ENCODE measurements at places on chromosomes 13 and 19. TPM values are rescaled to one million over a fixed set of nuclear protein-coding genes. Genes with fewer than 3 reads are reported as not detected.

Gene ZNF227
- 13.6 TPM for total RNA-seq

Gene ZNF610
- 0.91 TPM for total RNA-seq

Gene FOXA3
- total RNA-seq, result 0.12 TPM

Gene SYCN
- not detected for total RNA-seq

Gene KLK10
- total RNA-seq, result 36.7 TPM

Gene PPM1N
- 3.9 TPM for total RNA-seq

Gene SOX1
- 0.13 TPM for total RNA-seq

Gene GAPDHS
- 7.3 TPM for total RNA-seq

Gene PRTN3
- not detected for total RNA-seq

Gene CABP5
- not detected for total RNA-seq

Gene ICAM5
- not detected for total RNA-seq

Gene TSSK6
- total RNA-seq, result 8.7 TPM

Gene ZNF865
- 17.8 TPM for total RNA-seq

Gene TICAM1
- 10.2 TPM for total RNA-seq

- no peak for DNase-seq
Measured at GRCh38 chr13:37241786-37242185, 136.3 kb upstream of the CSNK1A1L start.

DNA sequence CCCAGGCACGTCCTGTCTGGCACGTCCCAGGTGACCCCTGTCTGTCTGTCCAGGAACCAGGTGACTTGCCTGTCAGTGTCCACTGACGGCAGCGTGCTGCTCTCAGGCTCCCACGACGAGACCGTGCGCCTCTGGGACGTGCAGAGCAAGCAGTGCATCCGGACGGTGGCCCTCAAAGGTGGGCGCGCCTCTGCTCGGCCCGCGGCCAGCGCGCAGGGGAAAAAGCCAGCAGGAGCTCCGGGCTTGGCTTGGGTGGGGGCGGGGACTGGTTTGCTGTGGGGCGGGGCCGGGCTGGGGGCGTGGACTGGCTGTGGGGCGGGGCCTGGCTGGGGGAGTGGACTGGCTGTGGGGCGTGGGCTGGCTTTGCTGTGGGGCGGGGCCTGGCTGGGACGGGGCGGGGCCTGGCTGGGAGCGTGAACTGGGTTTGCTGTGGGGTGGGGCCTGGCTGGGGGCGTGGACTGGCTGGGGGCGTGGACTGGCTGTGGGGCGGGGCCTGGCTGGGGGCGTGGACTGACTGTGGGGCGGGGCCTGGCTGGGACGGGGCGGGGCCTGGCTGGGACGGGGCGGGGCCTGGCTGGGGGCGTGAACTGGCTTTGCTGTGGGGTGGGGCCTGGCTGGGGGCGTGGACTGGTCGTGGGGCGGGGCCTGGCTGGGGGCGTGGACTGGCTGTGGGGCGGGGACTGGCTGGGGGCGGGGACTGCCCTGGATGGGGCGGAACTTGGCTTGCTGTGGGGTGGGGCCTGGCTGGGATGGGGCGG lies 7.2 kb downstream of the WDR18 start:
- no peak for DNase-seq

GRCh38 chr19:9329999-9330398 lies 6.0 kb downstream of the ZNF559 start:
- DNase-seq, result no peak

- no peak for DNase-seq
Measured at GRCh38 chr13:33283195-33283911, 2.2 kb downstream of the STARD13 start.

- DNase-seq, result no peak
Measured at GRCh38 chr13:88153353-88153752, 482.2 kb downstream of the SLITRK5 start.

GRCh38 chr13:107778094-107778493 lies 437.2 kb downstream of the LIG4 start:
- no peak for DNase-seq

DNA sequence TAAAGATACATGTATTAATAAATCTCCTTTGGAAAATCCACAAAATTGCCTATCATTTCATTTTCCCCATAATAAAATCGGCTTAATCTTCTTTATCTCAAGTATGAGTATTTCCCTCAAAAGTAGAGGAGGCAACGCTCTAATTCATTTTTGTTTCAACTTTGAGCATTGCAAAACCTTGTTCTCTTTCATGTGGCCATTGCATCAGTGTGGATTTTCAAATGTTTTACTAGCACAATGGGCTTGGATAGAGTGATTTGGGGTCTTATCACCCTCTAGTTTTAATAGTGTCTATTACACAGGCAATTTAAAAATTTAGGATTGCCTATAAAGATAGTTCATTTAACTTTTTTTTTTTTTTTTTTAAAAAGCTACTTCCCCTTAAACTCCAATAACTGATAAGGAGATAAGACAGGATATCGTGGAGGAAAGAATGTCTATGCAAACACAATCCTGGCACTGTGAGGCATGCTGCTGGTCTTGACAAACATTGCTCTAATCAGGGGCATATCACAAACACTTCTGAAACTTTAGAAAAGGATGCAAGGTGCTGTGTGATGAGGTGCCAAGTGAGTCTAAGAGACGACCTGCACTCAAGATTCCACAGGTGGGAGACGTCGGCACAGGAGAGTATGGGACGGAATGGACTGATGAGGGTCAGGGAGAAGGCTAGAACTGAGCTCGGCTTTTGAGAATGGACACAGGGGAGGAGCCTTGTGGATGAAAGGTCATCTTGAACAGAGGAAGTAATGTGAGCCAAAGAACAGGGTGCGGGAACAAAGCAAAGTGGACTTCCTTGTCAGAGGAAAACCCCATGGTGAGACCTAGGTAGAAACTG lies 199.7 kb downstream of the IRS2 start:
- no peak for DNase-seq

- DNase-seq, result no peak
Measured at GRCh38 chr13:112032186-112032993, 34.6 kb upstream of the SOX1 start.

GRCh38 chr19:3653865-3654513 lies 27.4 kb upstream of the CACTIN start:
- DNase-seq, result no peak

GRCh38 chr19:42003506-42004294 lies 9.7 kb upstream of the ATP1A3 start:
- no peak for DNase-seq

- DNase-seq, result no peak
Measured at GRCh38 chr19:29001597-29002245, 211.2 kb downstream of the UQCRFS1 start.

- no peak for DNase-seq
Measured at GRCh38 chr13:24071016-24071415, 89.5 kb upstream of the SPATA13 start.

DNA sequence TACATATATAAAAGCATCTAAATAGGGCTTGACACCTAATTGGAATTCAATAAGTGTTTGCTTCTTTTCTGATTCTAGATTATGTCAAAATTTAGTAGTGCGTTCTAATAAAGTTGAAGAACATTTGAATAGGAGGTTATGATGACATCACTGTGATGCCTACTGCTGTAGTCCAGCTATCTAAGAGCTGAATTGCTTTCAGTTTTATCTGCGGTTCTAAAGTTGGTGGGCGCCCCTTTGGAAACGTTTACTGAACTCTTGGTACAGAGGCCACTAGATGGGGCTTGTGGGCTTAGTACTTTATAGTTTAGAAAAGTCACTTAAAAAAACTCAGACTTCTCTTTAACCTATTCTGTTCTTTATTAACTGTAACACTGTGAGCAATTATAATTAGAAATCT lies 776.9 kb downstream of the GPC5 start:
- DNase-seq, result no peak

- DNase-seq, result no peak
Measured at GRCh38 chr13:102333320-102334198, 68.3 kb downstream of the FGF14 start.

- no peak for DNase-seq
Measured at GRCh38 chr19:27966390-27966816, 1246.5 kb downstream of the UQCRFS1 start.

- DNase-seq, result no peak
Measured at GRCh38 chr19:5364674-5365073, 24.1 kb upstream of the PTPRS start.

GRCh38 chr19:3186891-3187661 lies 1.3 kb downstream of the NCLN start:
- DNase-seq, result no peak

- no peak for DNase-seq
Measured at GRCh38 chr19:35029737-35030256, 473 bp upstream of the SCN1B start.

DNA sequence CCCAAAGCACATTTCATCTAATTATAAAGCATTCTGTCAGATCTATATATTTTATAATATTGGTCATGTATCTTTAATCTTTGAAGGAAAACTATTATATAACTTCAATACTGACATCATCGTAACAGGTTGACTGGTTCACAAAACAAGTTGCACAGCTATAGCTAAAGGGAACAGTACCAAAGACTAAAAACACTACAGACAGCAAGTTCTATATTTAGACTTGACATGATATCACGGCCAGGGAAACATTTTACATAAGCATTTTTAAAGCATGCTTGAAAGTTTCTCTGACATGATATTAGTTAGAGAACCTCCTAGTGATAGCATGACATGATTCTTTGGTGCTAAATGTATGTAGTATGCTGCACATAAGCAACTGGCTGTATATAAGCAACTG lies 182.5 kb downstream of the NDFIP2 start:
- no peak for DNase-seq

DNA sequence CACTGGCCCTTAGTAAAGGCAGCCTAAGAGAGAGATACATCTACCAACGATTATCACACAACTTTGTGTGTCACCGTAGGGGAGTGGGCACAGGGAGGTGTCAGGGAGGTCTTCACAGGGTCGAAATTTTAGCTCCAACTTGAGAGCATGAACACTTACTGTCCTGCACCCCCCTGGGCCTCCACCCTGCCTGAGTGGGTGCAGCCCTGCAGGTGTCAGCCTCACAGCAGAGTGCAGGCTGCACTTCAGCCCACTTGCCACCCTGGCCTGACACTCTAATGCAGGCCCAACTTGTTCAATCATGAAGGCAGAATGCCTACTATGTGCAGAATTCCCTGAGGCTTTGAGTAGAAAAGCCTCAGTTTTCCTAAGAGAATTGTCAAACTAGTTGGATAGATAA lies 4.0 kb upstream of the SMAD9 start:
- DNase-seq, result no peak

DNA sequence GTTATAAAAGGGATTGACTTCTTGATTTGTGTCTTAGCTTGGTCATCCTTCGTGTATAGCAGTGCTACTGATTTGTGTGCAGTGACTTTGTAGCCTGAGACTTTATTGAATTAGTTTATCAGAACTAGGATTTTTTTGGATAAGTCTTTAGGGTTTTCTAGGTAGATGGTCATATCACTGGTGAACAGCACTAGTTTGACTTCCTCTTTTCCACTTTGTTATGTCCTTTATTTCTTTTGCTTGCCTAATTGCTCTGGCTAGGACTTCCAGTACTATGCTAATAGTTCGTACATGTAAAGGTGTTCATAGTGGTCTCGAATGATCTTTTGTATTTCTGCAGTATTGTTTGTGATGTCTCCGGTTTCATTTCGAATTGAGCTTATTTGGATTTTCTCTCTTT lies 145.4 kb downstream of the DNAJC3 start:
- no peak for DNase-seq

DNA sequence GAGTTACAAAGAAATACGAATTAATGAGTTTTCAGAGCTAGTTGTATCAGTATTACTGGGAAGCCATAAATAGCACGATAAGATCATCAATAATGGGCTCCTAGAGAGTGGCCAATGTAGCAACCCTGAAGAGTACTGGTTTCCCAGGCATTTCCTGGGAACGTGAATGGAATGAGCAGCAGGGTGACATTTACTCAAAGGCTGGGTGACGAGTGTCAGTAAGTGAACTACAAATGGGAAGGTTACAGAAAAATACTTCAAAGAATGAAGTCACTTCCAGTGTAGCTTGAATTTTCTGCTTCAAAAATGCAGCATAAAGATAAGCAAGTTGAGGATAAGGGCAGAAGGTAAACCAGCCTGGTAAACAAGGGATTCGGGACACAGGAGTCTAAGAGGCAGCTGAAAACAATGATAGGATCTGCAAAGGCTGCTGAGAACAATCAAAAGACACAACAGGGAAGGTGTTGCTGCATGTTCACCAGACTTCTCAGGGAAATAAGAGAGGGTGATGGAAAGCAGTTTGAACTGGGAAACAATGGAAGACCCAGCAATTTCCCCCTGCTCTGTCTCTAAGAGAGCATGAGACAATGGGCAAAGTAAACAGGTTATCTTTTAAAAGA lies 48.6 kb upstream of the POSTN start:
- no peak for DNase-seq

DNA sequence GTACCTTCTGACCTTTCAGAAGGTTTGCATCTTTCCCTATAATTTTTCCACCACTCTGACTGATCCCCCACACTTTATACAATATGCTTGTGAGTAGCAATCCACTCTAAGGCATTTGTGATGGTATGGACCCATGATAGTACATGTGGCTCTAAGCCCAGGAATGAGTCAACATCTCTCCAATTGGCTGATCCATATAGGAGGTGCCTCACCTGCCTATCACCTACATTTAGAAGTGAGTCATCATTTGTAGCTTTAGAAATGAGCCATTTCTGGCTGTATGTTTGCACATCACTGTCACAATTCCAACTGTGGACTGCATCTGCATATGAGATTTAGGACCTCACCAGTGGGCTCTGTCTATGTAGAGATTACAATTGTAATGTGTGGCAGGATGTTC lies 133.1 kb upstream of the ZNF91 start:
- no peak for DNase-seq

- DNase-seq, result no peak
Measured at GRCh38 chr13:80149736-80150135, 191.2 kb downstream of the SPRY2 start.

- DNase-seq, result no peak
Measured at GRCh38 chr13:106533943-106534638, 1.4 kb downstream of the EFNB2 start.

GRCh38 chr19:40193587-40193849 lies 2.3 kb downstream of the MAP3K10 start:
- DNase-seq, result no peak

- DNase-seq, result no peak
Measured at GRCh38 chr13:50071379-50071778, 56.1 kb downstream of the KCNRG start.

DNA sequence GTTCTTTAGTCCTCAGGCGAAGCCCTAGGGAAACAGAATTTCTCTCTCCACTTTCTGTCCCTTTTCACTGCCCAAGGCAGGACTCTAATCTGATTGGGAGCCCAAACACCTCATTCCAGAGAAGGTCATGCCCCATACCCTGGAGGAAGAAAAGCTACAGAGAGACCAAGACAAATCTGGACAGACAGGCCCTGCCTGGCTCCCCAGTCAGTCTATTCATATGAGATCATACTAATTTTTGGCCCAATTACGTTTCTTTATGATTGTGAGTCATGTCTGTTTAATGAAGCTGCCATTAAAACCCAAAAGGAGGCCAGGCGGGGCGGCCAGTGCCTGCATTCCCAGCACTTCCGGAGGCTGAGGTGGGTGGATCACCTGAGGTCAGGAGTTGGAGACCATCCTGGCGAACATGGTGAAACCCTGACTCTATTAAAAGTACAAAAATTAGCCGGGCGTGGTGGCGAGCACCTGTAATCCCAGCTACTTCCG lies 3.3 kb upstream of the AP3D1 start:
- no peak for DNase-seq

- no peak for DNase-seq
Measured at GRCh38 chr13:49602005-49602404, 16.6 kb upstream of the RCBTB1 start.

Data from lower leg skin (tissue), 4 donors.